ENCODE measurements at places on chromosomes 5 and 9.

DNA sequence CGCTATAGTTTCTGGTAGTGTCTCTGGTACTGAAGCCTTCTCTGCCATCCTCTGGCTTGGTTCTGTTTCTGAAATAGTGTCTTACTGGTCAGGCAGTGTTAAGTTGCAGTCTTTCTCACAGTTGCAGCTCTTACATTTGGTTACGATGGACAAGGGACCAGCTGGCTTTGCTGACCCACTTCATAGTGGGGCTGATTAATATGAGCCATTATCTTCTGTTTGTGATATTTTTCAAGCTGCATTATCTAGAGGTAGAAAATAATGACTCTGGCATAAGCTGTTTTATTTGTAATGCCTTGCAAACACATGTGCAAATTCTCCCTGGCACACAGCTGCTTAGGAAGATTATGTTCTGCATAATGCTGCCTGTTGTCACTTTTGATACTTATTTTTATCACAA, 199.1 kb downstream of the KDM4C start:
- no peak for DNase-seq

- DNase-seq = no peak
Measured at GRCh38 chr9:108859459-108860114, 2.5 kb upstream of the ACTL7A start.

GRCh38 chr9:132901858-132902831, 23.4 kb downstream of the SPACA9 start:
- DNase-seq = peak; percentile 24

DNA sequence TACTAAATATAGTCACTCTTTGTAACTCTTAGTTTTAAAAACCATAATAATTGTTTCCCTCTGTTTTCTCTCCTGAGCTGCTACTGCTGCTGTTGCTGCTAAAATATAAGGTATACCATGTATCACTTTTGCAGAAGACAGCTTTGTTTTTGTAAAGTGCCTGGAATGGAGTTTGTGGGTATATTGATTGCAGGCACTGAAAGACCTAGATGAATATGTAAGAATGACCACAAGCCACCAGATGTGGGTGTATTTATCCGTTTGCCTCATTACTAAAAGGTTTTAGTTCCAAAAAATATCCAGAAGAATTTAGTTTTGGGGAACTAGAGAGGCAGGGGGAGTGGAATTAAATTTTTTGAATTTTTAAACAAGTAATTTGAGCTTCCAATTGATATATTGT, 151.1 kb upstream of the CDKN2B start:
- no peak for DNase-seq

DNA sequence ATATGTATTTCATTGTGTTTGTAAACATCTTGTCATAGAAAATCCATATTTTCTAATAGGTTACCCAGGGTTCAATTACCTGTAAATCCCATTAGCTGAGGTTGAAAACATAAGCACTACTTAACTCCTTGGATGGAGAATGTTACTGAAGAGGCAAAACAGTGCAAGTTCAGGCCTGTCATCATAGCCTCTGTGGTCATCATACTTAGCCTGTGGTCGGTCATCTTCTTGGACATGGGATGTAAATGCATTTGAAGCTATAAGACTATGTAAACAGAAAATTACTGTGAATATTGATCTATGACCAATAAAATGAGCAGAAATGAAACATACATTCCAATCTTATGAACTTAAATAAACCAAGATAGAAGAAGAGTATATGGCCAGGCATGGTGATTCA, 164.7 kb downstream of the CHSY3 start:
- DNase-seq = no peak

GRCh38 chr5:61768692-61769281, 436.7 kb downstream of the ZSWIM6 start:
- no peak for DNase-seq

- no peak for DNase-seq
Measured at GRCh38 chr5:5572976-5573797, 150.7 kb downstream of the ICE1 start.

DNA sequence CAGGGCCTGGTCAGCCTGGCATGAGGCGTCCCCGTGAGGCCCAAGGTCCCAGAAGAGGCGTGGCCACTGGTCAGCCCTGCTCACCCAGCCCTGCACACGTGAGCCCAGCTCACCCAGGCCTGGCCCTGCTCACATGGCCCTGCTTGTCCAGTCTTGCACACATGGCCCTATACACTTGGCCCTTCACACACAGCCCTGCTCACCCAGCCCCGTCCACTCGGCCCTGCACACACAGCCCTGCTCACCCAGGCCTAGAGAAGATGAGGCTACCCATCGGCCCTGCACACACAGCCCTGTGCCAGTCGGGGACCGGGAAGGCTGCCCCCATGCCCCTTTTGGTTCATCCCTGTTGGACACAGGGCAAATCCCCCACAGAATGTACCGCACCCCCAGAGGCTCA, 28.4 kb downstream of the ZDHHC11B start:
- DNase-seq = no peak

DNA sequence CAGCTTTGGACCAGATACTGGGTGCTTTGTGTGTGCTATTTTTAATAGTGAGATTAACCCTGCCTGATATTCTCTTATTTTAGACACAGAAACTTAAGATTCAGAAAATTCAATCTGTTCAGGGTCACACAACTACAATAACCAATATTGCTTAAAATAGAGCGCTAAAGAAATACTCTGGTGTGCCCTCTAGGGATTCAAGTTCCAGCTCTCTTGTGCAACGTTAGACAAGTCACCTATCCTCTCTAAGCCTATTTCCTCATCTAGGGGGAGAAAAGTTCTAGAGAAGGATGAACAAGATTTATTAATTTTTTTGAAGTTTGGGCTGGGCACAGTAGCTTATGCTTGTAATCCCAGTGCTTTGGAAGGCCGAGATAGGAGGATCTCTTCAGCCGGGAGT, 2.1 kb upstream of the SCAI start:
- DNase-seq = no peak

DNA sequence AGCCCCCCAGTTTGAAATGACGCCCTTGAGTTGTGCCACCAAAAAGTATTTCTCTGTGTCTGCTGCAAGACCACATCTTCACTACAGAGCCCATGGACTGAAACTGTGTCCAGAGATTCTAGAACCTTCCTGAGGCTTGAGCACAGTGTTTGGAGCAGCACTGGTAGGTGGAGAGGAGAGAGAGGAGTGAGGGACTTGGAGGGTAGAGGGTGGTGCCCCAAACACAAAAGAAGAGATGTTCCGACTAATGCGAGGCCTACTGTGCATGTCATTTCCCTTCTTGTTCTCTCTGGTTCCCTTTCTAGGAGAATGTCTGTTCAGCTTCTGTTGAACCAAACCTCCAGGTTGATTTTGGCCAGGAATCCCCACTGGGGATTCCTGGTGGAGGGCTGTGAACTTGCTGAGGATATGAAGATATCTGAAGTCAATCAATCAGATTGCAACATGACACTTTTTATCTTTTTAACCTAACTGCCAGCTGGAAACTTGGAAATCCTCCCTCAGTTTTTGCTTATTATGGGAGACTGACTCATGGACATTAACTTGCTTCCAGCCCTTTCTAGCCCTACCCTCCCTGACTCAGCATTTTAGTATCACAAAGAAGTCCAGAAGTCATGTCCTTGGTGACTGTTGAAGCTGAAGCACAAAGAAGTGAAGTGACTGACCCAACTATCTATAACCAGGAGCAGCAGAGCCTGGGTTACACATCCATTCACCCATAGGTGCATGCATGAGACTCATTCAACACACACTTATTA, 154.5 kb downstream of the NR3C1 start:
- DNase-seq = no peak

DNA sequence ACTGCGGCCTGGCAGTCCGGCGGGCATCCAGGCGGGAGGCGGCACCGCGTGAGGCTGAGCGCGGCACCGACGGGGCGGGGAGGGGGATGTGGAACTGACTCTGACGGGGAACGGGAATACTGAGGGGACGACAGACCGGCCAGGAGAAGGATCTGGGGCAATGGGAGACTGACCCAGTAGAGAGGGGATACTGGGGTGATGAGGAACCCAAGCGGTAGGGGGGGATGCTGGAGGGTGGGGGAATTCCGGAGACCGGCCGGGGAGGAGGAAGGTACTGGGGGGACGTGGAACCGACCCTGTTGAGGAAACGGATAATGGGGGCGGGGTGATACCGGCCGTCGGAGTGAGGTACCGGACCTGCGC, 423 bp downstream of the IPPK start:
- DNase-seq = no peak

- DNase-seq = no peak
Measured at GRCh38 chr5:89179731-89180130, 296.7 kb upstream of the MEF2C start.

DNA sequence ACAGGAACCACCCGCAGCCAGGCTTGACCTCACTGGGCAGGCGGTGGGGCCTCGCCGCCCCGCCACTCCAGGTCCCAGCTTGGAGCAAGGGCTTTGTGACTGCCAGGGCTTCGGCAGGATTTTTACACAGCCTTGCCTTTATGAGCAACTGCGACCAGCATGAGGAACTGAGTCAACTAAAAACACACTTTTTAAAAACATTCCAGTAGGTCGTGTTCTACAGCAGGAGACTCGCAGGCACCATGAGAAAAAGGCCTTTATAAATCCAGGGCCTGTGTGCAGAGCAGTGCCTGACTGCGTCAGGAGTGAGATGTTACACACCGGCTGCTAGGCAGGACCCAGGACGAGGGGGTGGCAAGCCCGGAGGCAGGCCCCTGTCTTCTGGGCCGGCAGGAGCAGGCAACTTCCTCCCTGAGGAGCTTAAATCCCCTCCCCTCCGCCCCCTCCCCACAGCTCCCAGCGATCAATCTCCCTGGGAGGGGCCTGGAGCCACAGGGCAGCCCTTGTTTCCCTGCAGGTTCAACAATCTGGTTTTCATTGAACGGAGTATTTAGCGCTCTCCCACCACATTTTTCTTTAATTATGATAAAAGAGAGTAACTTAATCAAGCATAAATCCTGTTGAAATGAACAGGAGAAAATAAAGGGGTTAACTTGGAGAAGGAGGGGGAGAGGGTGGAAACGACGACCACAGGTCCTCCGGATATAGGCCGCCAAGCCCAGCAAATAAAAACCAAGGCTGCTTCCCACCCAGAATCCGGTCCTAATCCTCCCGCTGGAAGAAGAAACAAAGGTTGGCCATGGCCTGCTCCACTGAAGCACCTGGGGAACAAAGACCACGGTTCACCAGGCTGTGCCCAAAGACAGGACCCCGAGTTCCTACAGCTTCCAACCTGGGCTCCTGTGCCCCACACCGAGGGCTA, 92.5 kb downstream of the ROR2 start:
- no peak for DNase-seq

DNA sequence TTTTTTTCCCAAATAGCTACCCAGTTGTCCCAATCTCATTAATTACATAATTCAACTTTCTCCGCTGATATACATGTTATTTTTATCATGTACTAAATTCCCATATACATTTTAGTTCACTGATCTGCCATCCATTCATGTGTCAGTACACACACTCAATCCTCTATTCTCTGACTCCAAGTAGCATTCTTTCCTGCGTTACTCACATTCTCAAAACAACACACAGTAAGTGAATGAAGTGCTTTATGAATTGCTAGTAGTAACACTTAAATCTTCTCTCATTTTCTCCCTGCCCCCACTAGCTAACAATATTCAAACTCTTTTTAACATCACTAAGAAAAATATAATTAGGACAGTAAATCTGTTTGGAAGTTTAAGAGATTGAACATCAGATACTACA, 8.9 kb downstream of the ZNF366 start:
- DNase-seq = no peak

DNA sequence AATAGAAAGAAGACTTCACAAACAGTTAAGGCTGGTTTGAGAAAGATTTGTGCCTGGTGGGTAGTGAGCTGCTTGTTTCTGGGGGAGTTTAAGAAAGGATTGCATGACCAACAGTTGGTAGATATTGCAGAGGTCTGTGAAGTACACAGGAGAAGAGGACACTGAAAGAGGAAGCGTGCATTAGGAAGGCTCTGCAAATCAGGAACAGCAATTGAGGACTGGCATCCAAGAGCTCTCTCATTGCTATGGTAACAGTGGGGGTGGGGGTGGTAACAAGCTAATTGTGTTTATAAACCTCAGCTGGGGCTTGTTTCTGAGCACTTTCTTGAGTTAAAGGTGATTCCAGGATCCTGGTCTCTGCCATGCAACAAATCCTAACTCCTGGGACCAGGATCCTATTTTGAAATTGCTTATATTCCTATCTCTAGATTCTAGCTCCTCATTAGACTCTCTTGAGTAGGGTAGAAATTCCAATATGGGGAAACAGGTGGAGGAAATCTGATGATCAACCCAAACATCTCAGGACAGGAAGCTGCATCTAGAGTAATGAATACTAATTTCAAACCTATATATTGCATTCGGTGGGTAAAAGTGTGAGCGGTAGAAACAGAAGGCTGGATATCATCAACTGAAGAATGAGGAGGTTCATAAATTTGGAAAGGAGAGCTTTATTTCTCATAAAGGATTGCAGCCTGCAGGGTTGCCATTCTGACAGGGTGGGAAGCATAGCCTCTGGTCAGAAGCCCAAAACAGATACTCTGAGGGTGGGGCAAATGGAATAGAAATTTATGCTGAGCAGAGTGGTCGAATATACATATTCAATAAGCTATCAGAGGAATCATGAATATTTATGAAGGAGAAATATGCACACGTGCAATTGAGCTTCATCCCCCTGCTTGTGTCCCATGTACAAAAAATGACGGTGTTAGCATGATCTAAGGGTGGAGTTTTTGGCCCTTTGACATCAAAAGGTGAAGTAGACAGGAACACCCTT, 79.4 kb downstream of the PTTG1 start:
- no peak for DNase-seq

DNA sequence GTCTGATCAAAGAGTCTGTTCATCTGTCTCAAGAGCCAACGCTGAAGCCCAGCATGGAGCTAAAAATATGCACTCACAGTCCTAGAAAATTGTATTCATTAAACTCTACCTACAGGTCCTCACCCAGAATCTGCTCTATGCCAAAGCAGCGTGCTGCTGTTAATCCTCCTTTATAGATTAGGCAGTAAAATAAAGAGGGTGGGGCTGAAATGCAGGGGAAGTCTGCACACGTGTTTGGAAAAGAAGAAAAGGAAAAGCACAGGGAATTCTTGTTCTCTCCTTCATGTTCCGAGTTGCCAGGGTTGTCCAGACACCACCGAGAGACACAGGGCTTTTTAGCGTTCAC, 121.4 kb upstream of the TMEM161B start:
- DNase-seq = no peak

GRCh38 chr5:25255128-25255527, 610.4 kb upstream of the CDH10 start:
- no peak for DNase-seq

DNA sequence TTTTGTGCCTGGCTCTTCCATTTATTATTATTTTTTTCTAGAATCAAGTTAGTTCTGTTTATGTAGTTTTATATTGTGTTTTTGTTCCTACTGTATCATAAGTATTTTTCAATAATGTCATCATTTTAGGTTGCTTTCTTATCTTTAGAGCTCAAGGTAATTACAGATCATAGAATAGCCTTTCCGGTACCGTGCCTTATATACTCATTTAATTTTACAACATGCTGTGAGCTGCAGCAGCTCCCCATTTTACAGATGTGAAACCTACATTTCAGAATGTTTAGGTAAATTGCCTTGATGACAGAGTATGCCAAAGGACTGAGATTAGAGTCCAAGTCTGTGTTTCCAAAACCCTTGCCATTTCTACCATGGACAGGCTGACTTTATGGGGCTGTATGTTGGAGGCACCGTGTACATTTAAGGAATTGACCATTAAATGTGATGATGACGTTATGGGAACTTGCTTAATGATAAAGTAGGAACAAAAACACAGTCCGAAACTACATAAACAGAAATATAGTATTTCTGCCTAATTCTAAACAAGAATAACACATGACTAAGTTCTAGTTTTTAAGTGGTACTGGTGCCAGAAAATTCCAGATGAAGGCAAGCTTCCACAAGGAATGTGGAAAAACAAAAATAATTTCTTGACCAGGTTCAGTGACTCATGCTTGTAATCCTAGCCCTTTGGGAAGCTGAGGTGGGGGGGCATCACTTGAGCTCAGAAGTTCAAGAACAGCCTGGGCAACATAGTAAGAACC, 97.7 kb downstream of the IQGAP2 start:
- DNase-seq = no peak
